ENCODE measurements at places on chromosomes 11 and 22. TPM values are rescaled to one million over a fixed set of nuclear protein-coding genes. Genes with fewer than 3 reads are reported as not detected.

Gene HTATIP2
- total RNA-seq = 195 TPM

Gene CHADL
- not detected for total RNA-seq

Gene TMEM45B
- total RNA-seq = not detected

Gene PRRG4
- 1.7 TPM for total RNA-seq

Gene XRCC6
- 337 TPM for total RNA-seq
